ENCODE measurements at places on chromosomes 5 and 9.
A peak's percentile ranks its signal among the peaks of the same experiment; 100 is the strongest.

- DNase-seq: no peak
Observed at GRCh38 chr5:116563736-116564308, 10.8 kb downstream of the SEMA6A start.

DNA sequence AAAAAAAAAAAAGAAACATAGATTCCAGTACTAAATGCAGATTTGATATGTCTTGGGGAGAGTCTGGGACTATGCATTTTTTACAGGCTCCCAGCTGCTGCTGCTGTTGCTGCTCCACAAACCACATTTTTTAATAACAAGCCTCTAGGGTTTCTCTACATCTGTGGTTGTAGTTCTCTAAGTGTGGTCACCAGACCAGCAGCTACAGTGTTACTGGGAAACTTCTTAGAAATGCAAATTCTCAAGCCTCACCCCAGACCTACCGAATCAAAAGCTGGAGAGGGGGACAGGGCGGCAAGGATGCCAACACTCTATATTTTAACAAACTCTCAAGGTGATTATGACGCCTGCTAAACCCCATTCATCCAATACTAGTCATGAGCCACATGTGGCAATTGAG lies 293.4 kb upstream of the PTGER4 start:
- peak; percentile 29 for DNase-seq

- no peak for DNase-seq
Observed at GRCh38 chr5:116738615-116739261, 164.1 kb upstream of the SEMA6A start.

GRCh38 chr5:151608522-151608921 lies 17.4 kb upstream of the FAT2 start:
- DNase-seq: no peak

DNA sequence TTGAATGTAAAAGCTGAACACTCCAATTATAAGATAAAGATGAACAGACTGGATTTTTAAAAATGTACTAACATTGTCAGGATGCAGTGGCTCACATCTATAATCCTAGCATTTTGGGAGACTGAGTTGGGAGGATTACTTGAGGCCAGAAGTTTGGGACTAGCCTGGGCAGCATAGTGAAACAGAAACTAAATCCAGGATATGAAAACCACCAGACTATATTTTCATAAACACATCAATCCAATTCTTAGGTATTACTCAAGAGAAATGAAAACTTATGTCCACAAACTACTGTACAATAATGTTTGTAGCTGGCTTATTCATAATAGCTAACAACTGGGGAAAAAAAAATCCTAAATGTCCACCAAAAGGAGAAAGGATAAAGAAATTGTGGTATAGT lies 26.8 kb upstream of the NAA35 start:
- no peak for DNase-seq

GRCh38 chr9:122090981-122091380 lies 2.1 kb downstream of the TTLL11 start:
- no peak for DNase-seq

DNA sequence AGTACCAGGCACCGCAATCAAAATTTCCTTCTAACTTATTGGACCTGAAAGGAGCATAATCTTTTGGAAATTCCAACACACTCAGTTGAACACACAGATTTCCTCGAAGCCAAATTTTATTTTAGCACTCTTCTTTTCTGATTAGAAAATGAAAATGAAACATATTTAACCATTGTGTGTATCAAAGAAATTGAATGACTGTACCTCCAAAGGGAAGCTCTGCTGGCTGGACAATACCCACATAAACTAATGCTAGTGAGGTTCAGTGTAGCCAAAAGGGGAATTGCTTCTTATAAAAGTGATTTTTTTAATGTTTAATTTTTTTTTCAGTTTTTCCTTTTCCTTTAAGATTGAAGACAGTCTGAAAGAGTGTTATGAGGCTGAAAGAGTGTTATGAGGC lies 239.6 kb upstream of the NREP start:
- no peak for DNase-seq

GRCh38 chr5:124686239-124687004 lies 60.0 kb downstream of the ZNF608 start:
- DNase-seq: no peak

DNA sequence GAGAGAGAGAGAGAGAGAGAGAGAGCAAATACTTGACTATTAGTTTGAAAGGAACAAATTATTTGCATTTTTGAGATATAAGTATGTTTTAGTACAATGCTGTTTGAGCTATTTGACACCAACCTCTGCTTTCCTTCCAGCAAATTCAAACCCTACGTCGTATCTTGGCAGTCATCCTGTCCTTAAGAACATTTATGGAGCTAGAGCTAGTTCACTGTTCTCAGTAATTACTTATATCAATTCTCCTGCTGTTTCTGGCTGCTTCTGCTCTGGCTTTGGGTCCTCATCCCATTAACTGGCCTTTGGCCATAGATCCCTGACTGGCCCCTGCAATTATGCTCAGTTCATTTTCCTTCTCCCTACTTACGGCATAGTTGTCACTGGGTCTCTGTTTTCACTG lies 19.9 kb upstream of the ERAP2 start:
- no peak for DNase-seq

DNA sequence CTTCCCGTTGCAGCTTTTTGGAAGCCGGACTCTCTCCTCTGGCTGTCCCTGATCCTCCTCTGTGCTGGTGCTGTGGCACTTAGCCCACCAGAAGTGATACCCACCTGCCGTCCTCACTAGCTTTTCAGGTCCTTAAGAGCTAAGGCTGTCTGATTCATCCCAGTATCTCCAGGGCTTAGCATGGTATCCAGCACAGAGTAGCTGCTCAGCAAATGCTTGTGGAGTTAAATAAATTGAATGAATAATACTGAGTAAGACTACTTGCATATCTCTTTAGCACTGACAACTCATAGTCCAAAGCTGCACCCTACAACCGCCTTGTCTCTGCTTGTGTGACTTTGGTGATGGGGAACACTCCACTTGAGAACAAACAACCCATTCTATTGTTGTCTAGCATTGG lies 7.7 kb upstream of the XPA start:
- no peak for DNase-seq

GRCh38 chr5:6505783-6506557 lies 57.3 kb downstream of the UBE2QL1 start:
- no peak for DNase-seq

DNA sequence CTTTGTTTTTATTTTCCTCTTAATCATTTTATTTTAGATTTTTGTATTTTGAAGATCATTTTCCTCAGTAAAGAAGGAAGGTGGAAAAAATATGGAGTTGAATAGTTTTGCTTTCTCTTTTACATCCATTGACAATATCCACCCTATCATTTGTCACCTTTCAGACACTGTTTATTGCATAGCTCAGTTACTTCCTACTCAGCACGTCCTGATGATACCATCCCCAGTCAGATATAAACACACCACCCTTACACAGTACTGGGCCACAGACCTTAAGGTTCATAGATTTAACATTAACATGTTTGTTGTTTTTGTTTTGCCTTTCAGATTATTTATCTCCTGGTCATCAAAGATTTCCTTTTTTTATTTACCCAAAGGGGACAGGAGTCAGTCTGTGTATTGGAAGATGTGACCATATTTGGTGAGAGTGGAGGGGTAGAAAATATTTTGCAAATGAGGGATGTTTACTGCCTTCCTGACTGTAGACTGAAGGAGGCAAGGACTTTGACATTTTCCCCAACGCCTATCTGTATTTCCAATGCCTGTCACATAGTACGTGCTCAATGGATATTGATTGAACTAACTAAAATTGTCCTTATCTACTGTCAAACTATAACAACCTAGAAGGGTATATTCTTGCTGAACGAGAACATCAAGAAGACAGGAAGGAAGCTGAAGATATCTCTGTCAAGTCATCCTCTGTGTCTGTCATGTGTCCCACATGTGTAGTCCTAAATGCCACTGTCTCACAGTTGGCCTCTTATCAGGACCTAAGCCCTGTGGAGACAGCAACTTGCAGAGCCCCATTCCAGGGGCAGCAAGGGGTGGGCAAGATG lies 15.6 kb downstream of the STX17 start:
- no peak for DNase-seq

DNA sequence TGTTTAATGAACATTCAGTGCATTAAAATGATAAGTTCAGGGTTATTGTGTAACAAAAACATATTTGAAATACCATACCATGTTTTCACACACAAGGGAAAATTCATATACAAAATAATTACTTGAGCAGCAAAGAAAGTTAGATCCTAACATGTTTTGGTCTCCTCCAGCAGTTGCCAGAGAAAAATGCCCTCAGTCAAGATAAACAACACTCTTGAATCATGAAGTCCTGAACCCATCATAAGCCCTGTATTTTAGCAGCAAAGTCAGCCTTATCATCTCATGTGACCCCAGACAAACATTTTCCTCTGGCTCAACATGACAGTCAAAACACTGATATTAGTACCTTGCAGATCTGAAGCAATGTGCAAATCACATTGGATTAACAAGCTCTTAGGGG lies 1541.1 kb upstream of the WWC1 start:
- no peak for DNase-seq

DNA sequence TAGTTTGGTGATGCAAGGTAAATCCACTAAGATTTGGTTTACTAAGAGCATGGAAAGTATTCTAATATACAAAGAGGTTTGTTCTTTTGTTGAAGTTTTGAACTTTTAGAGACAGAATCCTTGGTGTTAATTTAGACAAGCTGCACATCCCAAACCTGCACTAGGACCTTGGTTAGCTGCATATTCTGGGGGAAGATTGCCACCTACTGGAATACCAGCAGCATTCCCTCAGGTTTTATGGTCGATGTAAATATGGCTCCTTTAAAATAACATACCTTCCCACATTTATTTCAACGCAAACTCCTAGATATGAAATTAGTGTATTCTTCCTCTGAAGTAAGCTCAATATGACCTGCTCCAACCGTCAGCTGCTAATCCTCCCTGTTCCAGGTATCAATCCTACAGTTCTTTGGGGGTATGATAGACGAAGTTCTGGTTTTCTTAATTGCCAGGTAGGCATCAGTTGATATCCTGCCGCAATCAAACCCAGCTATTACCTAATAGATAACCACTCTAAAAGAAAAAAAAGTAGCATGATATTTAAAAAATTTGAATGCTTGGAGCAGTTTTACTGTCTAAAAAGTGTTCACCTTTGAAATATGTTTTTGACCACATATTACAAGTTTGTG lies 624.1 kb downstream of the ISL1 start:
- DNase-seq: no peak

DNA sequence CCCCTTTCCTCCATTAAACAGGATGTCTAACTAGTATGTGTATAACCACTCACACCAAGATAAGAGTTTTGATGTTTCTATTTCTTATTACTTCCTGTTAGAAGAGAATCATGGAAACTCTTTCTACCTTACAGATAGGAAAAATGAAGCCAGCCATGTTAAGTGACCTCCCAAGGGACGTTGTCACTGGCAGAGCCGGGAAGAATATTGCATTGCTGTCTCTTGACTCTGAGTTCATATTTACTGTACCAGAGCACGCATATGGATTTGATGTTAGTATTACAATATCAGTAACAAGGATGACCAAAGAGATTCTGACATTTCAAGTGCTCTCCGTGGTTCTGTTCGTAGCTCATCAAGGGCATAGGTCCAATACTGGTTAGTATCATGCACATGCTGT lies 12.5 kb upstream of the C5orf63 start:
- DNase-seq: no peak

DNA sequence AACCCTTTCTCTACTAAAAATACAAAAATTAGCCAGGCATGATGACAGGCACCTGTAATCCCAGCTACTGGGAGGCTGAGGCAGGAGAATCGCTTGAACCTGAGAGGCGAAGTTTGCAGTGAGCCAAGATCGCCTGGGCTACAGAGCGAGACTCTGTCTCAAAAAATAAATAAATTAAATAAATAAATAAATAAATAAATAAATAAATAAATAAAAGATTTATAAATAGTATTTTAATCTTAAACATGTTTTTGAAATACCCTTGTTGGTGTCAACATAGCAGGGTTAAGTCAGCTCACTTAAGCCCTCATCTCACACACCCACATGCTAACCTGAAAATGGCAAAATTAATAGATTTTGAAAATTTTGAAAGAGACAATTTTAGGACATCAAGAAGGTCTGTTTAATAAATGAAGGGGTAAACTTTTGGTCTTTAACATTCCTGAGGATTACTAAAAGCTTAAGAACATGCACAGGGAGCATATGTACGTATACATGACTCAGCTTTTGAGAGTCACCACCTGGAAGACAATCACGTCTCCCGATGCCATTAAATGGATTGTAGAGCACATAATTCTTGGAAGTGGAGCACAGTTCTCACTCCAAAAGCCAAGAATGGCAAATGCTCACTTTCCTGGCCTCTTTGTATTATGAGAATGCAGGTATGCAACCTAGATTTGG lies 202.5 kb downstream of the GDNF start:
- no peak for DNase-seq

DNA sequence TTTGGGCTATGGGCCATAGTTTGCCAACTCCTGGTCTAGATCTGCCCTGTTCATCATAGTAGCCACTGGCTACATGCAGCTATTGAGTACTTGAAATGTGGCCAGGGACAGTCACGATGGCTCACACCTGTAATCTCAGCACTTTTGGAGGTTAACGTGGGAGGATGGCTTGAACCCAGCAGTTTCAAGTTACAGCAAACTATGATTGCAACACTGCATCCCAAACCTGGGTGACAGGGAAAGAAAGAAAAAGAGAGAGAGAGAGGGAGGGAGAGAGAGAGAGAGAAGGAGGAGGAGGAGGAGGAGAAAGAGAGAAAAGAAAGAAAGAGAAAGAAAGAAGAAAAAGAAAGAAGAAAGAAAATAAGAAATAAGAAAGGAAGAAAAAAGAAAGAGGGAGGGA lies 5.1 kb upstream of the GMCL2 start:
- DNase-seq: no peak

DNA sequence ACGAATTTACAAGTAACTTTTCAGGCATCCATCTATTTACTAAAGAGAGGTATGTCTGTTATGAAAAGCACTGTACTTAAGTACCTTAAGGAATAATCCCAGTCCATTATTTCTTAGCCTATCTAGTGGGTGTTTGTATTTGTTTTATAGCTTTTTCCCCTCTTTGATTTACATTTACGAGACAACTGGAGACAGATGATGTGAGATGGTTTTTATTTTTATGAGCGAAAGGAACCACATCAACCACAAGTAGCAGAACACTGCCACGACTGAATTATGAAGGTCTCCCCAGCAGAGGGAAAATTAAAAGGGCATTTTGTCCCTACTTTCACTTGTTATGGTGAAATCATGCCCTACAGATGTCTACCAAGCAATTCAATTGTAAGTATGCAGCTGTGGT lies 357.8 kb downstream of the NFIB start:
- DNase-seq: no peak

DNA sequence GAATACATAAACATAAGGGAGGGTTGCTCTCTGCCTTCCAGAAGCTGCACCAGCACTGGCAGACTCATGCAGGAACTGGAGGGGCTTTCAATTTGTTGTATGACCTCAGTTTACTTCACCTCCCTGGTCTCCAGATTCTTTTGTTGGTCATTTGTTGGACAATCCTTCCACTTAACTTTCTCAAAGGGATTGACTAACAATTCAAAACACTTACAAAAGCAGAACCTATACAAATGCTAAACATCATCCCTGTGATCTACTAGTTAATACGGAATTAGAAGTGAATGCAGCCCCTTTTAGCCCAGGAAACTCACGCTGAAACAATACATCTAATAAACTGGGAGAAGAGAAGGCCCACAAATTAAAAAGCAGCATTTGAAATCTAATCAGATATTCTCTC lies 404.6 kb upstream of the BRINP1 start:
- no peak for DNase-seq
